ENCODE measurements at places on chromosomes 13 and 19.

DNA sequence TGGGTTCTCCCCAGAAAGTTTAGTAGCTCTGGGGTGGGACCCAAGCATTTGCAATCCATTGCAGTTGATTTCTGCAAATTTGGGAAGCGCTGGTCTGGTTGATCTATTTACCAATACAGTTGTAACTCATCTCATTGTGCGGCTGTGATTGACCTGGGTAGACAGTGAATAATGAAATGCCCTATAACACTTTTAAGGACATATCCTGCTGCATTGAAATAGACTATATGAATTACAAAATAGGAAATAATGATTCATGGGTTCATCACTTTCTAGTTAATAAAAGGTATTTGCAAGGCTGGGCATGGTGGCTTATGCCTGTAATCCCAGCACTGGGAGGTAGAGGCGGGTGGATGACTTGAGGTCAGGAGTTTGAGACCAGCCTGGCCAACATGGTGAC is 59.0 kb upstream of the FARP1 start:
- DNase-seq: no peak

- no peak for DNase-seq
Measured at GRCh38 chr19:54373781-54374631, 9.3 kb upstream of the LAIR1 start.

- DNase-seq: no peak
Measured at GRCh38 chr13:77333594-77333993, 6.7 kb upstream of the MYCBP2 start.

DNA sequence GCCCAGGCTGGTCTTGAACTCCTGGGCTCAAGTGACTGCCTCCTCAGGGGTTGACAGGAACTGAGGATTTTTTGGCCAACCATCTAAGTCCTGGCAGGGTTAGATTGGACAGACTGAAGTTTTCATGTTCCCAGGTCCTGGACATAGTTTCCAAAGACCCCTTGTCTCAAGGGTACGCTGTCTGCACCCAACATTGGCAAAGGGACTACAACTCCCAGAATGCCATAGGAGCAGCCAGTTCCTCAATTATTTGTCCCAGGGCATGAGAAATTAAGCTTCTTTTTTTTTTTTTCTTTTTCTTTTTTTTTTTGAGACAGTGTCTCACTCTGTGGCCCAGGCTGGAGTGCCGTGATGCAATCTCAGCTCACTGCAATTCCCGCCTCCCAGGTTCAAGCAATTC is 6.9 kb downstream of the GYS1 start:
- DNase-seq: no peak
